ENCODE measurements at places on chromosomes 1 and 21. TPM values are rescaled to one million over a fixed set of nuclear protein-coding genes. Genes with fewer than 3 reads are reported as not detected.

DNA sequence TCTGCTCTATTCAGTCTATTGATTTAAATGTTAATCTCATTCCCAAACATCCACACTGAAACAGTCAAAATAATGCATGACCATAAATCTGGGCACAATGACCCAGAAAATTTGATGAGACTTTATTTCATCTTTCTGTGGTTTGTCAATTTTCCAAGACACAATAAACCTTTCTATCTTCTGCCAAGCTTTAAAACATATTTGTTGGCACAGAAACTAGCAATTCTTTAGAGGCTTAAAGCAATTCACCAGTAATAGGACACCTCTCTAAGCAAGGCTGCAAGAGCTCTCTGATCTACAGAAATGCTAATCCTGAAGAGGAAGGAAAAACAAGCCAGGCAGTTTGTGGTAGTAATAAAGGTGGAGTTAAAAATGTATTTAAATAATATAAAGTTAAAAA lies 113.7 kb downstream of the FCRL5 start:
- H3K27me3 ChIP-seq = peaks cover 4% of the 10 kb centered on the region
- H3K4me3 ChIP-seq = no peak overlapping the region
- H3K36me3 ChIP-seq = no peaks in the 10 kb centered on the region
- no peak for DNase-seq

DNA sequence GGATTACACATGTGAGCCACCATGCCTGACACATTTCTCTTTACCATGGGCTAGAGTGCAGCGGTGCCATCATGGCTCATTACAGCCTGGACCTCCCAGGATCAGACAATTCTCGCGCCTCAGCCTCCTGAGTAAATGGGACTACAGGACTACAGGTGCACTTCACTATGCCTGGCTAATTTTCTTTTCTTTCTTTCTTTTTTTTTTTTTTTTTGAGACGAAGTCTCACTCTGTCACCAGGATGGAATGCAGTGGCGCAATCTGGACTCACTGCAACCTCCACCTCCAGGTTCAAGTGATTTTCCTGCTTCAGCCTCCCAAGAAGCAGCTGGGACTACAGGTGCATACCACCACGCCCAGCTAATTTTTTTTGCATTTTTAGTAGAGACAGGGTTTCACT lies 14.8 kb upstream of the KIF1B start:
- H3K27ac ChIP-seq = no peak overlapping the region
- H3K36me3 ChIP-seq = no peaks in the 10 kb centered on the region
- H3K4me3 ChIP-seq = no peak overlapping the region

- H3K4me3 ChIP-seq = no peak overlapping the region
- no peak overlapping the region for H3K27ac ChIP-seq
- no peaks in the 10 kb centered on the region for H3K36me3 ChIP-seq
- no peak for DNase-seq
- peaks cover 9% of the 10 kb centered on the region for H3K4me1 ChIP-seq
Measured at GRCh38 chr1:244869364-244869827, 5.1 kb upstream of the HNRNPU start.

Gene TSPEAR
- total RNA-seq = not detected

DNA sequence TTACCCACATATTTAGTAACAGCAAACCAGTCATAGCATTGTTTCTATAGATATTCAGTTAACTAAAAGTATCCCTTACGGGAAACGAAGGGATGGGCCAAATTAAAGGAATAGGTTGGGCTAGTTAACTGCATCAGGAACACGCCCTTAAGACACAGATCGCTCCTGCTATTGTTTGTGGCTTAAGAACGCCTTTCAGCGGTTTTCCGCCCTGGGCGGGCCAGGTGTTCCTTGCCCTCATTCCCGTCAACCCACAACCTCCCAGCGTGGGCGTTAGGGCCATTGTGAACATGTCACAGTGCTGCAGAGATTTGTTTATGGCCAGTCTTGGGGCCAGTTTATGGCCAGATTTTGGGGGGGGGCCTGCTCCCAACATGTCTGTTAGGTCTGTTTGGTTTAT lies 14.7 kb downstream of the TNFRSF18 start:
- no peaks in the 10 kb centered on the region for H3K27me3 ChIP-seq
- no peak for DNase-seq
- H3K36me3 ChIP-seq = no peaks in the 10 kb centered on the region
- no peaks in the 10 kb centered on the region for H3K4me1 ChIP-seq

DNA sequence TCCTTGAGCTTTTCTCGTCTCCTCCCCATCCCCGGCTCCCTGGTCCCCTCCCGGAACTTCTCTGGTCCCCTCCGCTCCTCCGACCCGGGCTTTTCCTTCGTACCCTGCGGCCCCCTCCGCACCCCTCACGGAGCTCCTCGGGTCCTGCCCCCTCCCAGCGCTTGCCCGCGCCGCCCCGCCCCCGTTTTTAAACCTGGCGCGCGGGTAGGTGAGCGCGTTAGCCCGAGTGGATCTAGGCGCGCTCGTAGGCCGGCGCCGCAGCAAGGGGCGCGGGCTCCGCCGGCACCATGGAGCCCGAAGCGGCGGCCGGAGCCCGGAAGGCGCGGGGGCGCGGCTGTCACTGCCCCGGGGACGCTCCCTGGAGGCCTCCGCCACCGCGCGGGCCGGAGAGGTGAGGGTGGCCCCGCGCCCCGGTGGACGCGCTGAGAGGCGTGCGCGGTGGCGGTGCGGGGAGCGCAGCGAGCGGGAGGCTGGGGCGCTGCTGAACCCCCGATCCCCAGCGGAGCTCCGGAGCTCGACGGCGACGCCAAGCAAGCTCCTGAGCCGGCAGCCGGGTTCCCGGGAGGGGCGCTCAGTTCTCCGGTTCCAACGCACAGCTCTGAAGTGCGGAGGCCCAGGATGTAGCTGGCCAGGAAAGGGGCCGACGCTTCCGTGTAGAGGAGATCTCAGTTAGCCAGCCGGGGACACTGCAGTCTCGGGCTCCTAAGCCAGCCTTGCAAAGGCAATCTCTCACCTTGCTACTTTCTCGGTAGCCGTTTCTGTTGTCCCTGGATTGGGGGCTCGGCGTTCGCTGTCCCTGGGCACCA lies at the start of gene RIPPLY3:
RIPPLY3 (plus strand) TSS at position 217 of the 806 bp plus-strand sequence; CDS start at position 288, 71 bp downstream.
- H3K4me3 ChIP-seq = peak within 1 kb of the TSS; percentile 45
- no peaks in the 10 kb centered on the region for H3K36me3 ChIP-seq
- H3K27me3 ChIP-seq = peaks cover 20% of the 10 kb centered on the region
- peak; percentile 33 for DNase-seq
- no peak within 1 kb of the TSS for H3K27ac ChIP-seq

Gene EPHB2
- total RNA-seq = 0.08 TPM

- H3K4me3 ChIP-seq = no peak overlapping the region
- no peaks in the 10 kb centered on the region for H3K36me3 ChIP-seq
- H3K27me3 ChIP-seq = no peaks in the 10 kb centered on the region
- peaks cover 11% of the 10 kb centered on the region for H3K4me1 ChIP-seq
Measured at GRCh38 chr1:231215681-231216385, 25.2 kb upstream of the GNPAT start.
